Testis (tissue), 5 donors: ENCODE measurements at places on chromosomes 5 and 9.

DNA sequence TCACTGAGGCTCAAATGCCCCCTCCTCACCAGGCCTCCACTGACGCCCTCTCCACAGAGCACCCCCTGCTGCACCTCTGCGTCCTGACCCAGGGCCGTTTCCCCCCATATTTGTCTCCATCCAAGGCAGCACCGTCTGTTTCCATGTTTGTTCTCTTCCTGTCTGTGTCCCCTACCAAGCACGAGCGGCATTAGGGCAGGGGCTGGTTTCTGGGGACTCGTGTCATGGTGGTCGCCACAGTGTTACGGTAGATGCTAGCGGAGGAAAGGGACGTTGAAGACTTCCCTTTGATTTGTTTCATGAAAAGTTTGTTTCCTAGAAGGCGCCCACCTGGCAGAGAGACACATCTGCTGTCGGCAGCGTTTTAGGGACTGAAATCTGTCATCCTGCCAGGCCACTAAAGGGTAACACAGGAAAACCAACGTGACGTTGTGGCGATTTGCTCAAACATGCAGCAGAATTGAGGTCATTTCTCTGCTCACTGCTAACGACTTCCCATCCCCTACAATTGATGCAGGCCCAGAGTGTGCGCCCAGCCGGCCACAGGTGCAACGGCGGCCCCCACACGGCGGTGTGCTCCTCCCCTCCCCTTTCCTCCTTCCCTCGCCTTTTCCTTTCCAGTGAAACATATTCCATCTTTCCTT is 79.3 kb upstream of the IRX4 start:
- no peaks in the 10 kb centered on the region for H3K4me1 ChIP-seq
- H3K36me3 ChIP-seq: no peaks in the 10 kb centered on the region
- H3K27ac ChIP-seq: no peak overlapping the region

GRCh38 chr9:131043087-131043486 is 34.1 kb downstream of the LAMC3 start:
- no peak overlapping the region for H3K4me3 ChIP-seq
- no peak overlapping the region for H3K27ac ChIP-seq
- H3K36me3 ChIP-seq: no peaks in the 10 kb centered on the region
- H3K27me3 ChIP-seq: no peaks in the 10 kb centered on the region

DNA sequence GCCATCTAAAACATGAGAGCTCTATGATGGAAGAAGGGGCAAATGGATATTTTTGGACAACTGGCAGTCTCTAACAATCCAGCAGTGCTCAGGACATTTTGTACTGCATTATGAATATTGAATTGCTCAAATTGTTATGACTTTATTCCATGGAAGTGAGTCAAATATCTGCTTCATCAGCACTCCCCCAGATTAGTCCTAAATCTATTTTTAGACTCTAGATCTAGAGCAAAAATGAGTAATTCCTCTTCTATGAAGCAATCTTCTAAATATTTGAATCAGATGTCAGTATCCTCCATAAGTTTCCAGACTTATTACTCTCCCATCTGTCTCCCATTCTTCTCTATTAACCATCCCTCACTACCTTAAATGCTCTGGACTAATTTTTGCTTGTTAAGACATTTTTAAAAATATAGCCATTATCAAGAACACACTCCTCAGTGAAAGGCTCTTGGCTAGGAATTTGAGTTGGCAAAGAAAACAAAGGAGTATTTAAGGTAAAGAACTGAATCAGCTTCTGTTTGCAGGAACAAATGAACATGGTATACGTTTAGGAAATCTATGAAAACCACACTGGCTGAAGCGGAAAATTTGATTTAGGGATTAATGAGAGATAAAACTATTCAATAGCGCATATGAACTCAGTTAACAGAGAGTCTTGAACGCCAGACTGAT is 300.9 kb downstream of the MCTP1 start:
- no peak overlapping the region for H3K27ac ChIP-seq
- H3K4me1 ChIP-seq: no peaks in the 10 kb centered on the region
- H3K36me3 ChIP-seq: no peaks in the 10 kb centered on the region

DNA sequence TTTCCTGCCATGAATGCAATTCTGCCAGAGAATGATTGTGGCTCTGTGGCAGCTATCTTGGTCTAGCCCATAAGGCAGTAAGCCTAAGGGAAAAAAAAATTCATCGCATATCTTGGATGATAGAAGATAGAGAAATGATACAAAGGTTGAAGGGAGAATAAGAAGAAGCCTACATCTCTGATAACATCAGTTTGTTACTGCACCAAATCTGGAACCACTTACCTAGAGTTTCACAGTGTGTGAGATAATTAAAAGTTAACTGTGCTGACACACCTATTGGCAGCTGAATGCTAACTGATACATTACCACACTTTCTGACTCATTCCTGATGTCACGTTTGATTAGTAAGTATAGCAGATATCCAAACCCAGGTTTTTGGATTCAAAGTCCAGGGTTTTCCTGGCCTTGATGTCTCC is 91.6 kb upstream of the TAF11L2 start:
- H3K27me3 ChIP-seq: no peaks in the 10 kb centered on the region
- no peaks in the 10 kb centered on the region for H3K4me1 ChIP-seq
- H3K4me3 ChIP-seq: no peak overlapping the region
- no peaks in the 10 kb centered on the region for H3K36me3 ChIP-seq
- no peak overlapping the region for H3K27ac ChIP-seq

- H3K4me3 ChIP-seq: no peak overlapping the region
- no peaks in the 10 kb centered on the region for H3K36me3 ChIP-seq
- no peak overlapping the region for H3K27ac ChIP-seq
- H3K4me1 ChIP-seq: no peaks in the 10 kb centered on the region
- no peak for DNase-seq
- no peaks in the 10 kb centered on the region for H3K27me3 ChIP-seq
These were observed 35.5 kb upstream of the CDKN2B start for GRCh38 chr9:22044583-22044982.

DNA sequence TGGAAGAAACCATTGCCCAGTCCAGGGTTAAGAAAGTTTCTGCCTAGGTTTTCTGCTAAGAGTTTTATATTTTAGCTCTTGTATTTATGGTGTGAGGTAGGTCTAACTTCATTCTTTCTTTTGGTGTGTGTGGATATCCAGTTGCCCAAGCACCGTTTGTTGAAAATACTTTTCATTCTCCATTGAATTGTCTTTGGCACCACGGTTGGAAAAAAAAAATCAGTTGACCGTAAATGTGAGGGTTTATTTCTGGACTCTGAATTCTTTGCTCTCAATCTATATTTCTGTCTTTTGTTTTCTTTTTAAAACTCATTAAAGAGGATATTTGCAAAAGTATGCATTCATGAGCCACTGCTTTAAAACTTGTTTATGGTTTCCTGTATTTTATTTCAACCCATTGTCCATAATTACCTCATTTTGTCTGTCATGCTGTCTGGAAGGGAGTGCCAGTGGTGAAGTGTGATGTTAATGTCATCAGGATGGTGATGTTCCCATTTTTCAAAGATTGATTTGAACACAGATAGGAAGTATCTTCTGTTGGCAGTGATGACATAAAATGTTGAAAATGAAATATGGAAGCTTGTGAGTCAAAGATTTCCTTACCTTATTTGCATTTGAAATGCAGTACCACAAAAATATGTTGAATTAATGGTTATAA is 33.9 kb downstream of the HABP4 start:
- no peaks in the 10 kb centered on the region for H3K27me3 ChIP-seq
- H3K27ac ChIP-seq: no peak overlapping the region
- peaks cover 19% of the 10 kb centered on the region for H3K4me1 ChIP-seq
- no peak overlapping the region for H3K4me3 ChIP-seq

DNA sequence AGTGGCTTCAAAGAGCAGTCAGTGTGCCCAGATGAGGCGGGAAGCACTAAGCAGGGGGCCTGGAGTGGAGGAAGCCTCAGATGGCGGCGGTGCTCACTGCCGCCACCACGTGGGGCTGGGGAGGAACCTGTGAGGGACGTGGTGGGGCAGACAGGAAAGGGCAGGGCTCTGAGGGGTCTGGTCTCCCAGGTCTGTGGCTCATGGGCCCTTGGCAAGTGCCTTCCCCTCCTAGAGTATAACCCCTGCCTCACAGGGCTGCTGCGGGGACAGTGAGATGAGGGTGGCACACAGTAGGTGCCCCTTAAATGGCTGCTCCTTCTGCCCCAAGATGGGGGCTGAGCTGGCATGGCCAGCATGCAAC is 26.6 kb downstream of the NR5A1 start:
- H3K27ac ChIP-seq: no peak overlapping the region
- no peaks in the 10 kb centered on the region for H3K27me3 ChIP-seq
- H3K4me1 ChIP-seq: no peaks in the 10 kb centered on the region
- no peak overlapping the region for H3K4me3 ChIP-seq

DNA sequence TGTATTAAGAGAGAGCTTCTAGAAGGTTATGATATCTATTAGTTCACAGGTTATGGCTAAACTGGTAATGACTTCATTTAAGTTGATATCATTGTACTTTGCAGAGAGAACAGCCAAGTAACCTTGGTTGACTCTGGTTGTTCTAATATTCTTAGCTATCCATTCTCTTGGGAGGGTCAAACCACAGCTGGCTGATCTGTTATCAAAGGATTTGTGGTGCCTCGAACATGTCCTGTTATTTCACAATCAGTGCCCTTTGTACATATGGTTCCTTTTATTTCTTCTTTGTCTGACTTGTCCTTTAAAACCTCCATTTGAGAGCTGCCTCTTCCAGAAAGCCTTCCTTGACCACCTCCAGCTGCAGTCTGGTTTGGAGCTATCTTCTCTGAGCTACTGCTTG is 61.7 kb downstream of the PDE8B start:
- no peaks in the 10 kb centered on the region for H3K27me3 ChIP-seq
- H3K36me3 ChIP-seq: no peaks in the 10 kb centered on the region
- H3K27ac ChIP-seq: no peak overlapping the region
- H3K4me3 ChIP-seq: no peak overlapping the region

DNA sequence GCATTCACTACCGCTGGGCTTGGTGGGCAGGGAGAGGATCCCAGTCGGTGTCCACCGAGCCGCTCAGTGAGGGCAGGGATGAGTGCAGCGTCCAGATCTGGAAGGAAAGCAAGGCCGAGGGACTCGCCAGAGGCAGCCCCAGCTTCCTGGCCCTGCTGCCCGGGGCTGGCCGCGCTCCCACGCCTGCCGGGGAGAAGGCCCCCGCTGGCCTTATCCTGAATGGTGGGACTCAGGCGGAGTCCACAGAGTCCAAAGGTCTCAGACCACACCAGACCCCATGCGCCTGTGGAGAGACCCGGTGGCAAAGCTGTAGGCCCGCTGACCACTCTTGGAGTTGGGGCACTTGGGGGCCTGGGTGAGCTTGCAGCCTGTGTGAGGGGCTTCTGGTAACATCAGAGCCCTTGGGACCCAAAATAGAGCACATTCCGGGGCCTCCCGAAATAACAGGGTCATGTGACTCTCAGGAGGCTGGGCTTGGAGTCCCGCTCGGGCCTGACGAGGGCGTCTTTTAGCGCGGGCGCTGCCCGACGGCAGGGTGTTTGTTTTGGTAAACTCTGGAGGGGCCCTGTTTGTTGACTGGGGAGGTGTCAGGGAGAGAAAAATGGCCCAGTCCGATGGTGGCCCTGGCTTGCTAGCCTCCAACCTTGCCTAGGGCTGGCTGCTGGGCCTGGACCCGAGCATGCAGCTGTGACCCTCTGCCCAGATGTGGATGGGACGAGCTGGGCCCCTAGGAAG is 2.8 kb downstream of the RXRA start:
- H3K4me3 ChIP-seq: peak overlapping the region; percentile 15
- no peaks in the 10 kb centered on the region for H3K36me3 ChIP-seq
- H3K27me3 ChIP-seq: no peaks in the 10 kb centered on the region
- H3K27ac ChIP-seq: peak overlapping the region; percentile 80
- DNase-seq: peak; percentile 78
- peaks cover 55% of the 10 kb centered on the region for H3K4me1 ChIP-seq

- no peaks in the 10 kb centered on the region for H3K4me1 ChIP-seq
- no peak overlapping the region for H3K4me3 ChIP-seq
- H3K27ac ChIP-seq: no peak overlapping the region
- no peaks in the 10 kb centered on the region for H3K36me3 ChIP-seq
- no peak for DNase-seq
These were observed 590.9 kb downstream of the PRELID2 start for GRCh38 chr5:145244251-145244650.

- no peaks in the 10 kb centered on the region for H3K36me3 ChIP-seq
- H3K4me3 ChIP-seq: no peak overlapping the region
- no peak overlapping the region for H3K27ac ChIP-seq
- no peak for DNase-seq
- H3K4me1 ChIP-seq: no peaks in the 10 kb centered on the region
These were observed 410.1 kb downstream of the MAT2B start for GRCh38 chr5:163915481-163915961.

DNA sequence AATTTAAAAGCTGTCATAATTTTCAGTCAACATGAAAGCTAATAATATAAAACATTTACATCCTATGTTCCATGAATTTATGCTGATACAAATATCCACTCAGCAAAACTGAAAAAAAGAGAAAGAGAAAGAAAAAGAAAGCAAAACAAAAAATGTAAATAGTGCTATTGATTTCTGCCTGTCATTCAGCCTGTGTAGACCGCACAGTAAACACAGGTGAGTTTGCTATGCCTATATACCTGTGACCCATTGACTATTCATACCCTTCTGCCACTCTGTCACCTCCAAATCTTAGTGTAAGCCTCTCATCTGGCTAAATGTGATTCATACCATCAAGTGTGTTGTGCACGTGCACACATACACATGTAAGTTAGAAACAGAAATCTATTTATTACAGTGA is 359.0 kb upstream of the RORB start:
- H3K27ac ChIP-seq: no peak overlapping the region
- no peaks in the 10 kb centered on the region for H3K4me1 ChIP-seq
- no peak overlapping the region for H3K4me3 ChIP-seq
- H3K36me3 ChIP-seq: no peaks in the 10 kb centered on the region
- DNase-seq: no peak
- H3K27me3 ChIP-seq: no peaks in the 10 kb centered on the region

DNA sequence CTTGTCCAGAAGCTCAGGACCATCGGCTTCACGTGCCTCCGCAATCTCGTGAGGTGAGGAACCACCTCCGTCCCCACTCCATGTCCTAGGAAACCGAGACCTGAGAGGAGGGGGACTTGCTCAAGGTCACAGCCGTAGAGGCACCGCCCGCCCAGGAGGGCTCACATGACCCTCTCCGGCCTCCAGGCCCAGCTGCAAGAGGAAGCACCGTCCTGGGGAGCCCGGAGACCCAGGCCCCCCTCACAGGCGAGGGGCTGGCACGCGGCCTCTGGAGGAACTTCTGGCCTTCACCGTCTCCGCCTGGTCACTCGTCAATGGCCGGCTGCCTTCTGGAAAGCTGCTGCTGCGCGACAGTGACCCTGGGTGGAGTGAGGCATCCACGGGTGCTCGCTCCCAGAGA is 24.2 kb downstream of the FAM78A start:
- peaks cover 9% of the 10 kb centered on the region for H3K4me1 ChIP-seq
- H3K36me3 ChIP-seq: no peaks in the 10 kb centered on the region
- H3K27me3 ChIP-seq: no peaks in the 10 kb centered on the region
- H3K27ac ChIP-seq: no peak overlapping the region

DNA sequence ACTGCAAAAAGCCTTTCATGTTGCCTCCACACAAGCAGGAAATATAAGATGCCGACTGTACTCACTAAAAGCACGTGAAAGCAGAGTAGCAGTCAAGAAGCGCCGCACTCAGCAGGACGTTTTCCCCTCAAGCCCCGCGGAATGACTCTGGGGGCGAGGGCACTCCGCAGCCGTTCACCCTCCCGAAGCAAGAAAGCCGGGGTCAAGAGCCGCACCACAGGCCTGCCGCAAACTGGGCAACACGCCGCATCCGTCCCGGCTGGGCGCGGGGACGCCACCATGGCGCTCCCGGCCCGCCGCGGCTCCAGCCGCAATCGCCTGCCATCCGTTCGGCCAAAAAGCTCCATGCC is 364 bp downstream of the RPS6 start:
- peak overlapping the region; percentile 87 for H3K27ac ChIP-seq
- peak; percentile 49 for DNase-seq
- peaks cover 15% of the 10 kb centered on the region for H3K4me1 ChIP-seq
- no peaks in the 10 kb centered on the region for H3K36me3 ChIP-seq

- no peaks in the 10 kb centered on the region for H3K4me1 ChIP-seq
- H3K4me3 ChIP-seq: no peak overlapping the region
- H3K27me3 ChIP-seq: no peaks in the 10 kb centered on the region
- no peak for DNase-seq
- H3K36me3 ChIP-seq: no peaks in the 10 kb centered on the region
These were observed 175.6 kb downstream of the CD180 start for GRCh38 chr5:67021031-67021430.
